ENCODE measurements at places on chromosomes 4 and X. TPM values are rescaled to one million over a fixed set of nuclear protein-coding genes. Genes with fewer than 3 reads are reported as not detected.

TRIM61 gene
- 1.4 TPM for total RNA-seq

TLR10 gene
- total RNA-seq, result not detected

TGIF2LX gene
- total RNA-seq, result not detected

PF4V1 gene
- 1.6 TPM for total RNA-seq

CHRDL1 gene
- total RNA-seq, result 4.3 TPM

C1QTNF7 gene
- total RNA-seq, result 0.89 TPM

GRXCR1 gene
- not detected for total RNA-seq

EFHC2 gene
- total RNA-seq, result 0.71 TPM

ENPEP gene
- total RNA-seq, result 2.3 TPM

WWC2 gene
- total RNA-seq, result 19.0 TPM

FAAH2 gene
- not detected for total RNA-seq

SMIM31 gene
- total RNA-seq, result not detected

EVC2 gene
- 12.1 TPM for total RNA-seq

MAGEA1 gene
- total RNA-seq, result not detected

USP26 gene
- total RNA-seq, result not detected

BTK gene
- not detected for total RNA-seq

SSX4 gene
- not detected for total RNA-seq

DNAAF6 gene
- total RNA-seq, result not detected

SEC24B gene
- total RNA-seq, result 20.2 TPM

CORIN gene
- total RNA-seq, result 44.7 TPM

TMSB15C gene
- 3.2 TPM for total RNA-seq

DCAF8L2 gene
- total RNA-seq, result not detected

ITM2A gene
- total RNA-seq, result not detected

RFC1 gene
- 46.4 TPM for total RNA-seq

P2RY10 gene
- total RNA-seq, result not detected

HDAC8 gene
- total RNA-seq, result 14.7 TPM

PRRG3 gene
- not detected for total RNA-seq

CT47B1 gene
- total RNA-seq, result not detected

TKTL2 gene
- total RNA-seq, result not detected

CXorf65 gene
- not detected for total RNA-seq

VCX3B gene
- total RNA-seq, result not detected

MAP7D2 gene
- not detected for total RNA-seq

SSX4B gene
- not detected for total RNA-seq

LUZP4 gene
- not detected for total RNA-seq

CENPVL2 gene
- not detected for total RNA-seq

SLC4A4 gene
- 0.58 TPM for total RNA-seq

All from myometrial cell (primary cell).